Omental fat pad (tissue), 4 donors: ENCODE measurements at places on chromosomes 5 and 9.

GRCh38 chr5:138913773-138914172, 38.6 kb upstream of the LRRTM2 start:
- DNase-seq = no peak

DNA sequence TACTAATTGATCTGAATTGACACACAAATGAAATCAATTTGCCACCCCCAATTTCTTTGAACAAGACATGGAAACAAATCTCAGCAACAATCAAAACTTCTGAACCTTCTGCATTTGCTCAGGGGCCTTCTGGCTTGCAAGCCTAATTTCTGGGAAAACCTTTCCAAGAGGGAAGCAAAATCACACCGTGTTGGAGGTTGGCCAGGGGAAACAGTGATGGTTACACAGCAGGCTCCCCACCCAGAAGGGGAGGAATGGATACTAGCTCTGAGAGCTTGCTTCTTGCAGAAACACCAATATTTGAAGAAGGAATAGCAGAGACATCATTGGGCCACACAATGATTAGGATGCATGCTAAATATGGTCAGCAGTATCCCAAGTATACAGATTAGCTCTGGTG, 488.6 kb upstream of the TRPC7 start:
- DNase-seq = no peak

DNA sequence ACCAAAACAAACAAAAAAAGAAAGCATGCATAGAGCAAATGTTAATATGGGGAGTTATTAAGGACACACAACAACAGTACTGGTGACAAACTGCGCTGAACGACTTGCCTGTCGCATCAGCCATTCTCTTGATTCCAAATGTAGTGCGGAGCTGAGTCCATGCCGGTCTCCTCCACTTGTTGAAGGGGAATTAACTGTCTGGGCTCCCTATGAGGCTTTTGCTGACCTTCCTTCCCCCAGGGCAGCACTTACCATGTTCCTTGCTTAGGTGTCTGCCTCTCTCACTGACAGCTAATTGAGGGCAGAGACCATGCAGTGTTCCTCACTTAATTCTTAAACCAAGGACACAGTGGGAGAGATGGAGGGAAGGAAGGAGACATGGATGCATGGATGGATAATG, 40.8 kb upstream of the FAT2 start:
- DNase-seq = no peak

GRCh38 chr5:120228262-120229031, 235.7 kb upstream of the PRR16 start:
- no peak for DNase-seq

DNA sequence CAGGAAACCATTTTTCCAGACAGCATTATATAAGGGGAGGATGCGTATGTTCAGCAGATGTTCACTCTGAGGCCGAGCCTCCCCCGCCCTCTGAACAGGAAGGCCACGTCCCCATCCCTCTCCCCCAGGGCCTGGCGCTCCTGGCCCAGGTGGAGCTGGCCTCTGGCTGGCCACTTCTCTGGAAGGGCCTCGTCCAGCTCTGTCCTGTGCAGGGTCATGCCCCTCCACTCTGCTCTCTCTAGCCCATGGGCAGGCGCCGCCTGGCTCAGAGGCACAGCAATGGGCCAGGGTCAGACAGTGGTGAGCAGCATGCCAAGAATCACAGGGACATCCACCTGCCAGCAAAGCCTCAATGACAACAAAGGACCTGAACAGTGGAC, 34.2 kb downstream of the ADAMTS2 start:
- DNase-seq = no peak

DNA sequence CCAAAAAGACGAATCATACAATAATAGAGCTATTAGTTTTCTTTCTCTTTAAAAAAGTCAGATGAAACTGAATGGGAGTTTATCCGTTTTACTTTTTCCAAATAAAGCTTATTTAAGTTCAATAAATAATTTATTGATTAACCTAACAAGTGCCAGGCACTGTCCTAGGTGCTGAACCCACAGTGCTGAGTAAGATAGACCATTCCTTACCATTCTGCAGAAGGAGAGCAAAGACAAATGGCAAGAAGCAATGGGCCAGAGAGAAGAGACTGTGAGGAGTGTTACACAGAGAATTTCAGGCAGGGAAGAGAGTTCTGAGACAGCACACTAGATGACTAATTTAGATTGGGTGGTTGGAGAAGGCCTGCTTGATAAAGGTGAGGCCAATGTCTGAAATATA, 127.2 kb downstream of the AUH start:
- DNase-seq = no peak

- no peak for DNase-seq
These were observed 98.6 kb downstream of the FBXW11 start for GRCh38 chr5:171907725-171908343.

DNA sequence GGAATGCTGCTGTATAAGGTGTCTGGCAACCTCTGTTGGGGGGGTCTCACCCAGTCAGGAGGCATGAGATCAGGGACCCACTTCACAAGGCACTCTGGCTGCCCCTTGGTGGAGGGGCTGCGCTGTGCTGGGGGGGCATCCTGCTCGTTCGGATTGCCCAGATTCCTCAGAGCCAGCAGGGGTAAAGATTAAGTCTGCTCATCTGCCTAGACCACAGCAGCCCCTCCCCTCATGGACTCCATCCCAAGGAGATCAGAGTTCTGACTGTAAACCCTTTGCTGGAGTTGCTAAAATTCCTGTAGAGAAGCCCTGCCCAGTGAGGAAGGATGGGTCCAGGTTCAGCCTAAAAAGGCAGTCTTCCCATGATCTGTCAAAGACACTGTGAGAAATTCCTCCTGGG, 262.0 kb upstream of the C9orf72 start:
- no peak for DNase-seq

- DNase-seq = no peak
These were observed 26.9 kb upstream of the PLIN2 start for GRCh38 chr9:19154135-19154612.

GRCh38 chr5:71830681-71831539, 111.8 kb downstream of the CARTPT start:
- DNase-seq = peak; percentile 38

GRCh38 chr5:83401122-83401731, 70.3 kb upstream of the VCAN start:
- DNase-seq = no peak

DNA sequence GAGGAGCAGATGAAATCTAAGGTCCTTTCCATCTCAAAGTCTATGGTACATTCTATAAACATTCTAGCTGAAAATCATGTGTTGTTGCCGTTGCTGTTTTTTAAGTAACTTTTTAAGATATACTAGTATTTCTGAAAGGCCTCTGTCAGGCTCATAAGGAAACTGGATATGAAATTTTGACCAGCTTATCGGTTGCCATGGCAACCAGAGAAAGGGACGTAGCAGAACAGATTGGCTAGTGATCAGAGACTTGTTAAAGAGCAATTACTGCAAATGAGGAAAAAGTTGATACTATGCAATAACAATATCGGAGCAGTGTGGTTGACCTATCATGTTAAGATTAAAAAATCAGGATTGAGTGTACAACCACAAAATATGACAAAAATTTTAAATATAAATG, 57.0 kb upstream of the RNF180 start:
- no peak for DNase-seq

- no peak for DNase-seq
These were observed 124.4 kb upstream of the COL5A1 start for GRCh38 chr9:134517069-134517680.

GRCh38 chr9:85321561-85321960, 420.2 kb downstream of the AGTPBP1 start:
- DNase-seq = no peak

- DNase-seq = no peak
These were observed 149.5 kb downstream of the BAAT start for GRCh38 chr9:101235105-101235866.

DNA sequence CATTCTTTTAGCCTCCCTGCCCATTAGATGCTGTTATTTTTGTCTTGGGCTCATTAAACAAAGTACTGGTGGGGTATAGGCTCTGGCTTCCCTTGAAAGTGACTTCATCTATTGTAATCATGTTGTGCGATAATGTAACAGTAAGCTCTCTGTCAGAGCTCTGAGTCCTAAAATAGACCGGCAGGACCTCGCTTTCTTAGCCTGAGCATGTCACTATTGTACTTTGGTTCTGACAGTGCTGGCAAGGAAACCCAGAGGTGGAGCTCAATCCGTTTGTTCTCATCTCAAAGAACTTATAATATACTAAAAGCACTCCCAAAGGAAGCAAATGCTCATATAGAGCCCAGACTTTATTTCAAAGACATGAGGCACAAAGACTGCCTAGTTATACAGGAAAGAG, 339.1 kb upstream of the CCNH start:
- DNase-seq = no peak

DNA sequence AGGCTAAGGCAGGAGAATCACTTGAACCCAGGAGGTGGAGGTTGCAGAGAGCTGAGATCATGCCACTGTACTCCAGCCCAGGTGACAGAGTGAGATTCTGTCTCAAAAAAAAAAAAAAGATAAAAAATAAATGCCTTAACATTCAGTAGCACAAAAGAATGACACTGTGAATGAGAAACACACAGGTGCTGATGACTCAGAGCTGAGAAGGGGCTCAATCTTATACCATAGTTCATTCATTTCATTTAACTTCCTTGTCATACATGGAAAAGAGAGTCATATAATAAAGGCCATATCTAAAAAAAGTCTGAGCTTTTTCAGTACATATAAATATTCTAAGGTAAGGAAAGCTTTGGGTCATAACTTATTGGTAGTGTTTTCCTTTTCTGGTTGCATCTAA, 40.6 kb downstream of the WWC1 start:
- no peak for DNase-seq

DNA sequence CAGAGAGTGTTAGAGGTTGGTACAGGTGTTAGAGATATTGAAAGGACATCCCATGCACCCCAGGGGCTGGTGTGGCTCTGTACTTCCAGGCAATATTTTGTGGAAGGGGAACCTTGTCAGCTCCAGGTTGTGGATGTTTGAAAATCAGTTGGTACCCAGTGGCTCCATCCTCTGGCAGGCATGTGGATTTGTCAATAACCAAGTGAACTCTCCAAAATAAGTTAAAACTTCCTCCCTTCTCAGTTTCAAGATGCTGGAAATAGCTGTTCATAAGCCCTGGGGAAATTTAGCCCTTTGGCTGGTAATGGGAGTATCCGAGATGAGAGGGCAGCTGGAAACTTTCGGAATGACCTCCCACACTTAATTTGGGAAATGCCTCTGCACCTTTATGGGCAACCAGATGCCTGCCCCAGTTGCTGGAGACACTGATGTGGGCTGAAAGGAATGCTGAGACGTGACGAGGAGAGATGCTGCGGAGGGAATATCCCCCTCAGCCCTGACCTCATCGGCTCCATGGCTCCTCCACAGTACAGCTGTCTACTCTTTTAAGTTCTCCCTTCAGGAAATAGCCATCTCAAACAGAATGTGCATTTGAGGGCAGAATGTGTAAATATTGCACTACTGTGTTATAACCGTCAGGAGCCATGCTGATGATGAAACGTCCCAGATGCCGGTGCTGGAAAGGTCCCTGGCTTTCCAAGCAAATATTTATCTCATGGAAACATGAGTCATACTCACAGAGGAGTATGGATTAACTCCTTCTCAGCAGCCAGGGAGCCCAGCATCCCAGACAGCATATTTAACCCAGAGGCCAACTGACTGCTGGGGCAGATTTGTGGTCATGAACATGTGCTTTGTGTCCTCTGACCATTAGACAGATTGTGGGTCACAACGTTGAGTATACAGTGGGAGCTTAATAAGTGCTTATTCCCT, 29.5 kb downstream of the TGFBI start:
- DNase-seq = no peak

DNA sequence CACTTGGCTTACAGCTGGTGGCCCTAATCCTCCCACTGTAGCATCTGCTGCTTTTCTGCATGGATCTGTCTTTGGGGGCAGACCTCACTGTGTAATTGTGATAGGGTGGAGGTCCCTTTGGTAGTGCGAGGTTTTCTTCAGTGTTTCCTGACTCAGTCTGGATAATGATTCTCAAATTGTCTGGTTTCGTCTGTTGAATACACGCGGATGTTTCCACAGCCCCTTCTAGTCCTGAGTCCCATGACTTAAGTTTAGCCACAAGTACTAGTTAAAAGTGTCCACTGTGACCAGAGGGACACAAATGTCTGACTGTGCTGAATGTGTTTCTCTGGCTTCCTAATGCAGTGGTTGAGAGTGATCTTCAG, 70.5 kb downstream of the LMNB1 start:
- DNase-seq = no peak

DNA sequence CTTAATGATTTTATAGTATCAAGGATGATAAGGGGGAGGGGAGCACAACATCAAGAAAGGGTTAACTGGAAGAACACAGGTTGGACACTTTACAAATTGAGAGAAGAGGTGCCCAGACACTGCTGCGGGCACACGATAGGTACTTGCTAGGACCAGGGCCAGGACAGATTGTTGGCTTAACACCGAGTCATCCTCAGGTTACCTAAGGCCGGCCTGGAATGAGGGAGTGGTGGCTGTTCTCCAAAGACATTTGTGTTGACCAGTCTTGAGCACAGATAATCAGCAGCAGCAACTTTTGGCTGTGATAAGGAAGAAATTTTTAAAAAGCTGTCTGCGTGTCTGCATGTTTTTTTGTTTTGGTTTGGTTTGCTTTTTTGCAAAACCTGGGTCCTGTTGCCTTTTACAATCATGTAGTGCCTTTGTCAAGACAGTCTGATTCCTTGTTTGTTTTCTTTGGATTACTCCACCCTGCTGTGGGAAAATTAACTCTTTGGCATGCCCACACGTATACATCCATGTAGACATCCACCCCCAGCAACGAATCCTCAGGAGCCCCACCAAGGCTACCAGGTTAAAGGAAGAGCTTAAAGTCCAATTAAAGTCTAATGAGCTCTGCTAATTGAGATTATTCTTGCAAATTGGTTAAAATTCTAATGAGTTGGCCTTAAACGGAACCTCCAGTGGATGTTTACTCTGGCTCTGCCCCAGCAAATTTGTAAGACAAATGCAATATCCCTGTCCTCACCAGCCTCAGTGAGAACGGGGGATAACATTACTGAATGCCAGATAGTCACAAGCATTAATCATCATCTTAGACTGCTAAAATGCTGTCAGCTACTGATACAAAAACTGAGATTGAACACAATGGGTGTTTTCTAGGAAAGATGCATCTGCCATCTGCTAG, 382.3 kb downstream of the ACTL7B start:
- no peak for DNase-seq

GRCh38 chr9:89037346-89037745, 46.1 kb downstream of the S1PR3 start:
- DNase-seq = no peak

DNA sequence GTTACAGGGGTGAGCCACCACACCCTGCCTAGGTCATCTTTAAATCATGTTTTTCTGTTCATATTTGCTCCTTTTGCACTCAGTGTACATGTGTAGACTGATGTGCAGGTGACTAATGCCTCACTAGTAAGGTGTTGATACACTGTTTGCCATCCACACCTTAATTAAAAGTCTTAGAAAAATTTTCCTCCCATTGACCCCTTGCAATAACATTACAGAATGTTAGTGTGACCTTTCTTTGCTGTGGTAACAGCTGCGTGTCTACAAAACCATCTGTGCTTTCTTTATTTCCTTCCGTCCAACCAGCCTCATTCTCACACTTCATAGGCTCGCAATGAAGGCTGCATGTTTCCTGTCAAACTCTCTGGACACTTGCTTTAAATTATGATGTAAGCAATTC, 6.6 kb upstream of the CEMIP2 start:
- no peak for DNase-seq

GRCh38 chr9:126159430-126160060, 167.1 kb upstream of the MVB12B start:
- DNase-seq = no peak
